ENCODE measurements at places on chromosomes 7 and 10.

DNA sequence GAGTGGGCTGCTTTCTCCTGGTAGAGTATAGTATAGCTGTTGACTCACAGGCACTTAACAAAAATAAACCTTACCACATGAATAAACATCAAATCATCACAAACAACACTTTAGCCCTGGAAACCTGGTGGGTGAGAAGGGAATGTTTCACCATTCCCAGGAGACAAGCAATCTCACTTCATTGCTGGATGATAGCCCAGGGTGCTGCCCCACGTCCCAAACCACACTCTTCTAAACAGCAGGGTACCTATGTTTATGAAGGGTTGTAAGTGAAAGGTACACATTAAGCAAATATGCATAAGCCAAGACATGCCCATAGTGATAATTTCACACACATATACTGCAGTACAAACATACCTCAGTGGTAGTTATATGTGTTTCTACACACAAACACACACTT, 276.2 kb downstream of the FGFR2 start:
- no peak for DNase-seq

- no peak for DNase-seq
These were observed 29.7 kb upstream of the SCIN start for GRCh38 chr7:12540850-12541249.

DNA sequence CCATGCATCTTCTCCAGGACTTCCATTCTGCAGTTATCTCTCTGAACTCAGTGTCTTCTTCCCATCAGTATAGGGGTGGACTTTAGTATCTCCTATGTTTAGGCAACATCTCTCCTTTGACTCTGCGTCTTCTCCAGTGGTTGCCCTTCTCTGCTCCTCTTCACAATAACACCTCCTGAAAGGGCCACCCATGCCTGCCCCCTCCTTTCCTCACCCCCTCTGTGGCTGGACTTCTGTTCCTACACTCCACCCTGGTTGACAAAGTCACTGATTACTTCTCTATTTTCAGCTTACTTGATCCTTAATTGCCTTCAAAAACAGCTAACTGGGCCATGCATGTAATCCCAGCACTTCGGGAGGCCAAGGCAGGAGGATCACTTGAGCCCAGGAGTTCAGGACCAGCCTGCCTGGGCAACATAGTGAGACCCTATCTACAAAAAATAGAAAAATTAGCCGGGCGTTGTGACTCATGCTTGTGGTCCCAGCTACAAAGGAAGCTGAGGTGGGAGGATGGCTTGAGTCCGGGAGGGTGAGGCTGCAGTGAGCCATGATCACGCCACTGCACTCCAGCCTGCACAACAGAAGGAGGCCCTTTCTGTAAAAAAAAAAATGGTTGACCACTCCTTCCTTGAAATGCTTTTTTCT, 13.7 kb downstream of the SRGN start:
- DNase-seq, result no peak

DNA sequence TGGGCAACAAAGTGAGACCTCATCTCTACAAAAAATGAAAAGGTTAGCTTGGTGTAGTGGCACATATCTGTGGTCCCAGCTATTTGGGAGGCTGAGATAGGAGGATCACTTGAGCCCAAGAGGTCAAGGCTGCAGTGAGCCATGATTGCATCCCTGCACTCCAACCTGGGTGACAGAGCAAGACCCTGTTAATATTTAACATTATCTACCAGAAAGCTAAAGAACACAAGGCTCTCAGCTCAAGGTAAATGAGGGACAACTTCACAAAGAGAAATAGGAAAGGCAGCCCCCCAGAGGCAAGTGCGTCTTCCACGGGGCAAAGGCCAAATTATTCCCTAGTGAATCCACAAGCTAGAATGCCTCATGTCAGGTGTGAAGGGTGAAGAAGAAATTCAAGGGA, 109.6 kb upstream of the PFKP start:
- no peak for DNase-seq

- no peak for DNase-seq
These were observed 73.8 kb downstream of the CUL1 start for GRCh38 chr7:148772297-148773089.

GRCh38 chr7:2541291-2542010, 13.9 kb downstream of the BRAT1 start:
- peak; percentile 26 for DNase-seq

- DNase-seq, result no peak
These were observed 218.6 kb upstream of the FZD1 start for GRCh38 chr7:91045606-91046005.

DNA sequence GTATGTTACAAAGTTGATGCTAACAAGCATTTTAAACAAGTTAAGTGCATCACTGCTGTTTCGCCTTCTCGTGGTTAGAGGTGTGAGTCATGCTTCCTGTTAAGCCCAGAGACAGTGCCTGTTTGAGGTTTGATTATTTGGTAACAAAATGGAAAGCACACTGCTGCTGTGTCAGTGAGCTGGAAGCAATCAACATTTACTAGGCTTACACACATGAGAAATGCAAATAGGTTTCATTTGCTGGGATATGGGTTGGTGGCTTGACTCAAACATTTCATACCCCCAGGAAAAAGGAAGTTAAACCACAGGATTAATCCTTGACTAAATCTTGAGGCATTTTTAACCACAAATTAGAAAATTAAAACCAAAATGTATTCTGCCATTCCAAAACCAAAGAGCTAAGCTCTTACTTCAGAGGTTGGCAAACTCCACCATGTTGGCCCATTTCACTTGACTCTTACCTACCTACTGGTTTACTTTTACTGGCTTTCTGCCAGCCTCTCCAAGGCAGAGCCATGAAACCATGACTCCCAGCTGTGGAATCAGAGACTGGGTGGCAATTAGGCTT, 139.2 kb downstream of the ETV1 start:
- DNase-seq, result peak; percentile 38

DNA sequence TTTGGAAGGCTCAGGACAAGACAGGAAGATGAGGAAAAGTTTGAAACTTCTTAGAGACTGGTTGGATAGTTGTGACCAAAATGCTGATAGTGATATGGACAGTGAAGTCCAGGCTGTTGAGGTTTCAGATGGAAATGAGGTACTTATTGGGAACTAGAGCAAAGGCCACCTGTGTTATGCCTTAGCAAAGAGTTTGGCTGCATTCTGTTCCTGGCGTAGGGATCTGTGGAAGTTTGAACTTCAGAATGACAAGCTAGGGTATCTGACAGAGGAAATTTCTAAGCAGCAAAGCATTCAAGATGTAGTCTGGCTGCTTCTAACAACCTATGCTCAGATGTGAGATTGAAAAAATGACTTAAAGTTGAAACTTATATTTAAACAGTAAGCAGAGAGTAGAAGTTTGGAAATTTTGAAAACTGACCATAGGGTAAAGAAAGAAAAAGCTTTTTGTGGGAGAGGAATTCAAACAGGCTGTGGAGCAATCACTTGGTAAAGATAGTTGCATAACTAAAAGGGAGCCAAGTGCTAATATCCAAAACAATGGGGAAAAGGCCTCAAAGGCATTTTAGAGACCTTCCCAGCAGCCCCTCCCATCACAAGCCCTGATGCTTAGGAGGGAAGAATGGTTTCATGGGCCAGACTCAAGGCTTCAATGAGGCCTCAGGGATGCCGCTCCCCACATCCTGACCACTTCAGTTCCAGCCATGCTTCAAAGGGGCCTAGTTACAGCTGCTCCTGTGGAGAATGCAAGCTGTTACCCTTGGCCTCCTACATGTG, 415.1 kb downstream of the INHBA start:
- no peak for DNase-seq

DNA sequence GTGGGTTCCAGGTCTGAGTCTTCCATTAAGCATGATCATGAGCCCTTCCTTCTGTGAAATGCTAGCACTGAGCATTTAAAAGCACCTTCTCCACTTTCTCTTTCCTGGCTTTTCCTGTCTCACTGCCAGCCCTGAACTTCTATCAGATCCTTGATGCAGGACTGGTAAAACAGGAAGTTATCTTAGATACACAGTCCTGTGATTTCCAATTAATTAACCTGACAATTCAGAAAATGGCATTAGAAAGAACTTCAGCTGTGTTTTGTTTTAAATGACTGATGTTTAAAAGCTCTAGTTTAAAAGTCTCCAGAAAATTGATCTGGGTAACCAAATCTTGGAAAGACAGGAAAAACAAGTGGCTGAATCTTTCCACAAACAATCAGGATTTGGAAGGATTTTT, 79.0 kb upstream of the MACROH2A2 start:
- DNase-seq, result no peak

- no peak for DNase-seq
These were observed 510.2 kb upstream of the KLF6 start for GRCh38 chr10:4294996-4295792.

GRCh38 chr10:131651674-131652437, 249.0 kb upstream of the PPP2R2D start:
- DNase-seq, result no peak

- peak; percentile 70 for DNase-seq
These were observed 27.1 kb downstream of the KLF6 start for GRCh38 chr10:3757638-3758490.

DNA sequence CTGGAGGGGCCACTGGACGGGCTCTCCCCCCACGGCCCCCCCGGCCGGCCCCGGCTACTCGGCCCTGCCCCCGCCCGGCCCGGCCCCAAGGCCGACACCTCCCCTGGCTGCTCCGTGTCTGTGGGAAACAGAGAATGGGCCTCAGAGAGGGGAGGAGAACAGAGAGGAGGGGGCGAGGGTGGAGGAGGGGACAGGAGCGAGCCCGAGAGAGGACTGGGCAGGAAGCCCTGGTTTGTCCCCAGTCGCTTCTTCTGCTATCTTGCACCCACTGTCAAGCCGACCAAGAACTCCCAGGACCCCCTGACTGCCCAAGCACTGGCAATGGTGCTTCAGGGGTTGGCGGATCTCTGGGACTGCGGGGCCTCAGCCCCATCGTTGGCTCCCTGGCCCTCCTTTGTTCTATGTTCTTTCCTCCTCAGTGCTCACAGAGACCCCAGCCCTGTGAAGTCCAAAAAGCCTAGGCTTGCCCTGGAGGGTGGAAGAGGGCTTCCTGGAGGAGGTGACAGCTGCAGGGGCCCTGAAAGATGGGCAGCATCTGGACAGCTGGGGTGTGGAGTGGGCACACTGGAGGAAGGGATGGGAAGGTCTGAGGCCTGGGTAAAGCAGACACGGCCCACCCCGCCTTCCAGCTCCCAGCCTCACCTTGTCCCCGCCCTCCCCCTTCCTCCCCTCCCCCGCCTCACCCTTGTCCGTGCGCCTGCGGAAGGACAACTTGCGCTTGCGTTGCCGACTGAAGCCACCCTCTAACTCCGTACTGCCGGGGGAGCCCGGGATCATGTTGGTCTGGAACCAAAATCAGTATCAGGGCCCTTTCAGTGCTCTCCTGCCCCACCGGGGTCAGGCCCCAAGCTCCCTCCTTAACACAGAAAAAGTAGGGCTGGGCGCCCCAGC, 30.1 kb downstream of the KCNH2 start:
- no peak for DNase-seq

- peak; percentile 39 for DNase-seq
These were observed 445 bp upstream of the ATRNL1 start for GRCh38 chr10:115092555-115093285.

DNA sequence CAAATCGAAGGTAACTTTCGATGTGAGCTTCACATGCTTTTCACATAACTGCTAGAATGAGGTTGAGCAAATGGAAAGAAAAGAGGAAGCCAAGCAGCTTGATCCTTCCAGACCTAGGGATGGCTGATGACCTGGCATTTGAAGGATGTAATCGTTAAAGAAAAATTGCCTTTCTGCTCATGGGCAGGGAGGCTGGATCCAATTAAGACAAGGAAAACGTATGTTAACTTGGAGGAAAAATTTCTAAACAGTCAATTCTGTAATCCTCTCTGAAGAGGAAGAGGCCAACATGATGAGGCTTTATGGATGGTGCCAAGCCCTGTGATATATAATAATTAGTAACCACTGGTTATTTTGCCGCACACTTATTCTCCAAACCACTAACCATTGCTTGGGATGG, 12.5 kb downstream of the GRK5 start:
- no peak for DNase-seq

- no peak for DNase-seq
These were observed 15.2 kb upstream of the ADCYAP1R1 start for GRCh38 chr7:31036924-31037323.

DNA sequence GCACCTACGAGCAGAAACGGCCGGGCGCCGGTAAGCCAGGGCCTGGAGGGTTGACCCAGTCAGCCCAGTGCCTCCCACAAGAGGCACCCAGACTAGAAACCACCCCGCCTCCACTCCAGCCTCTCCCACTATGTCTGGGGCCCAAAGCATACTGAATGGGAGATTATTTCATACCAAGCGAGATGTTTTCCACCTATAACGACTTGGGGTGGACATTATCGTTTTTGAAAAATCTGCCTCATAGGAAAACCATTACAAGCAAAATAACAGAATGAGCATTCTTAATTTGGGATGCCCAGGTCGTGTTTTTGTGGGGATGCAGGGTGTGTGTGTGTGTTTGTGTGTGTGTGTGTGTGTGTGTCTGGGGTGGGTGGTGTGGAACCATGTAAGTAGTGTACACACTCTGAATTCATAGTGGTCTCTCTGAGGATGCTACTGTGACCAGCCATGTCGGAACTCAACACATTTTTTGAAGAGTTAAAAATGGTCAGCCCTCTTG, 1.6 kb downstream of the HOXA6 start:
- no peak for DNase-seq

DNA sequence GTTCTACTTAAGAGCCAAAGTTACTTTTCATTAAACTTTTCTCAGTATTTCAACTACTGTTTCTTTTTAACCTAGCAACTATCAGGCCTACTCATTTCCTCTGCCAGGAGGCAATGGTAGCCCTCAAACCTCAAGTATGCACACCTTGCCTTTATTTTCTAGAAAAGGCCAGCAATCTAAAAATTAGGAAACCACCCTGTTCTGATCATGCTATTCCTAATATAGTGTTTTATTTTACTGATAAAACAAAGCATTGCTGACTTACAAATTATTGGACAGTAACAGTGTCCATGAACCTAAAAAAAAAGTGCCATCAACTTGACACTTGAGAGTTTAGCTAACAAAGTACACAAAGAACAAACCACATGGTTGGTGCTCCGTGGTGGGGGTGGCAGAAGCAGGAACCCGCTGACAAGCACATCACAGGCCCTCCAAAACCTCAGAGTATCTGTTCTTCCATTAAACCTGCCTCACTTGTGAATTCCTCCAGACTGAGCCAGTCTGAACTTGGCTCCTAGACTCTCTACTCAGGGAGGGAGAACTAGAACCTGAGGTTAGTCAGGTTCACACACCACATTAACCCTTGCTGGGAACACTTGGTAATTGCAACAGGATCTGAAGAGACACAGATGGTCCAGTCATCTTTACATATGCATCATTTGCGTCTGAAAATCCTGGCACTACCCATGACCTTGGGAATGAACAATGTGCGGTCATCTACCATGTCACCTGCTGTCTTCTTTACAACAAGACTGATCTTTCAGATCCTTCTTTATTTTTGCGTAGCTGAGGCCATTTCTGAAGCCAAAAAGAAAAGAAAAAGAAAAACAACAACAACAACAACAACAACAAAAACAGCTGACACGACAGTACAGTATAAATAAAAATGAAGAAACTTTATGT, 31.9 kb downstream of the PIP4K2A start:
- DNase-seq, result peak; percentile 56
